ENCODE measurements at places on chromosomes 5 and 9. TPM values are rescaled to one million over a fixed set of nuclear protein-coding genes. Genes with fewer than 3 reads are reported as not detected.

GRCh38 chr9:88092797-88093331 lies 45.4 kb downstream of the SPATA31C2 start:
- DNase-seq, result no peak

GRCh38 chr9:111386386-111386785 lies 56.4 kb upstream of the OR2K2 start:
- no peak for DNase-seq

GRCh38 chr9:97425973-97426336 lies 14.1 kb downstream of the TDRD7 start:
- DNase-seq, result no peak

DNA sequence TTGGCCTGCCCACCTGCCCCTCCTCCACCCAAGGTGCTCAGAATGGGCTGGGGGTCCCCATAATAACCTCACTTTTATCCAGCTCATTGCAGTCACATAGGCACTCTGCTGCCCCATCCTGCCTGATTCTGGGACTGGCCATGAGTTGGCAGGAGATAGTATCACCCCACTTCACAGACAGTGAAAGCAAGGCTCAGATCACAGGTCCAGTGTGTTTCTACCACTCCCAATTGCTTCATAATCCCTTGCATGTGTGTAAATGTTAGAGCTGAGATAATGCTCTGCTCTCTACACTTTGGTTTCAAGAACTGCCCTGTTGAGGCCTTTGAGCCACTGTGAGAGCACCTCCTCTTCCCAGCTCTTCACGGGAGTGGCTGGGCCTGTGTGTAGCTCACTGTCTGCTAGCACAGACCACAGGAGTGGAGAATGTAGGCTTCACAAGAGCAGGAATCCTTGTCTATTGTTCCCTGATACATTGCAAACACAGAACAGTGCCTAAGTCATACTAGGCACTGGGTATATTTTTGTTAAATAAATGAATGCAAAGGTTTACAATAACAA lies 8.4 kb downstream of the PCYOX1L start:
- DNase-seq, result peak; percentile 28

DNA sequence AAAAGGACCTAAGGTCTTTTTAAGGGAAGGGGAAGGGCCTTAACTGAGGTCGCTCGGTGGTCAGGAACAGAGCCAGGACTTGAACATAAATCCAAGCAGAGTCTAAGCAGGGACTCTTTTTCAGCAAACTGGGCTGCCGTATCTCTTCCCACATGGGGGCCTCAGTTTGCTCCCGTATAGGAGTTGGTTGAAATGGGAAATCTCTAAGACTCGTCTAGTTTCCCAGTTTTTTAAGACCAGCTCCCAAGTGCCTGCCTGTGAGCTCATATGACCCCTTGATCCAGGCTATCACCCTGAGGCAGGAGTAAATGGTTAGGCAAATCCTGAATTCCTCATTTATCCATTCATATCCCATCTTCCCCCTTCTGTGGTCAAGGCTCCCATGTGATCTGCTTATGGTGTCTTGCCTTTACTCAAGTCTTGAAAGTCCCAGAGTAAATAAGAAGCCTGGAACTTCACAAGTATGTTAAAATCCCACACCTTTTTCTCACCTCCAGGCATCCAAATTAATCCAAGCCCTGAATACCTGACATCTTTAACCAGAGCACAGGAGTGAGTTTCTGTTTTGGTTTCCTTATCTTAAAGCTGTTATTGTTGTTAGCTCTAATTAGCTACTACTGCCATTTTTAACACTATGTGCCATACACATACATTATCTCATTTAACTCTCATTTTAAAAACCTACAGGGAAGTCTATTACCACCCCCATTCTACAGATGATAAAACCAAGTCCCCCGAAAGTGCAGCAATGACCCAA lies 3.0 kb downstream of the ARSI start:
- DNase-seq, result no peak

The UAP1L1 gene
- 6.4 TPM for total RNA-seq

The TMC1 gene
- total RNA-seq, result 0.02 TPM

The CDC20B gene
- total RNA-seq, result not detected

The SCGB3A2 gene
- not detected for total RNA-seq

The GPR151 gene
- not detected for total RNA-seq
